OCI-M1 (cell line): ENCODE measurements at places on chromosomes 4 and X.

DNA sequence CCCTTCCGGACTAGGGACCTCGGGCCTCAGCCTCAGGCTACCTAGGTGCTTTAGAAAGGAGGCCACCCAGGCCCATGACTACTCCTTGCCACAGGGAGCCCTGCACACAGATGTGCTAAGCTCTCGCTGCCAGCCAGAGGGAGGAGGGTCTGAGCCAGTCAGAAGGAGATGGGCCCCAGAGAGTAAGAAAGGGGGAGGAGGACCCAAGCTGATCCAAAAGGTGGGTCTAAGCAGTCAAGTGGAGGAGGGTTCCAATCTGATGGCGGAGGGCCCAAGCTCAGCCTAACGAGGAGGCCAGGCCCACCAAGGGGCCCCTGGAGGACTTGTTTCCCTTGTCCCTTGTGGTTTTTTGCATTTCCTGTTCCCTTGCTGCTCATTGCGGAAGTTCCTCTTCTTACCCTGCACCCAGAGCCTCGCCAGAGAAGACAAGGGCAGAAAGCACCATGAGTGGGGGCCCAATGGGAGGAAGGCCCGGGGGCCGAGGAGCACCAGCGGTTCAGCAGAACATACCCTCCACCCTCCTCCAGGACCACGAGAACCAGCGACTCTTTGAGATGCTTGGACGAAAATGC is at the start of gene WAS:
WAS (plus strand) TSS at position 389 of the 572 bp plus-strand sequence; CDS start at position 444, 55 bp downstream.
- DNase-seq, result peak; percentile 84

- peak; percentile 11 for DNase-seq
Observed at GRCh38 chrX:9456250-9457074, 8.4 kb upstream of the TBL1X start.

GRCh38 chr4:143711543-143712154 is 11.2 kb upstream of the FREM3 start:
- DNase-seq, result no peak

GRCh38 chr4:74320559-74321118 is 12.4 kb downstream of the EPGN start:
- DNase-seq, result peak; percentile 92

GRCh38 chrX:119095936-119096335 is 23.1 kb downstream of the CT47C1 start:
- no peak for DNase-seq
